ENCODE measurements at places on chromosomes 7 and 10.

- DNase-seq = no peak
Measured at GRCh38 chr10:47383261-47384147, 589 bp downstream of the ZNF488 start.

GRCh38 chr7:94843553-94843952, 63.8 kb upstream of the PPP1R9A start:
- DNase-seq = no peak

DNA sequence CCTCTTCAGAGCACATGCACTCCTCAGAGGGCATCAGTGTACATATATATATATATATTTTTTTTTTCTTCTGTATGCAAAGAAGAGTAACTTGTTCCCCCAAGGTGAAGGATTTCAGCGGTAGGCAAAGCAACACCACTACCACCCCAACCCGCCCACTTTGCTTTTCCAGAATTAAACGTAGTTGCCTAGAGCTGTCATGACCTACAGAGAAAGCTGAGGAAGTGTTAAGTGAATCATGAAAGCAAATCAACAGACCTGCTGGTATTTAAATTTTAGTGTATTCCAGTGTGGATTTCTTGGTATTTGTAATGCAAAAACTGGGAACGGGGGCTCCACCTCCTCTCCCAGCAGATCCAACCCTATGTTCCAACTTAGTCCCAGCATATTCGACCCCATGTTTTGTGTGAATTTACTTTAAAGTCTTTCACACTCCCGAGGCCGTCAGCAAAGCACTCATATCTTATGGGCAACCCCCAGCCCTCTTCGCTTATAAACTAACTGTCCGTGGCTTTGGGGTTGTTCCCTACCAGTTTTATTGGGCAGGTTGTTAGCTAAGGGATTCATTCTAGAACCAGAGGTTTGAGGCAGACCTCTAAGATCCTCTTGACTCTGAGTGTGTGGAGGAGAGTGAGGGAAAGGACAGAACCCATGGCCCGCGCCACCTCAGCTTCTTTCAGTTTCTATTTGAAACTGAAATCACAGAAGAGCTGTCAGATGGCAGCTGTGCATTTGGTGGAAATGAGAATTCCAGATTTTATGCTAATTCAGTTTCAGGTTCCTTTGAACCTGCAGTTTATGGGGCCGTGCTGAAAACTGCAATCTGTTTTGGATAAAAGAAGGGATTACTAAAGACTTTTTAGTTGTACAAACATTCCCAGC, 450.2 kb upstream of the GALNT17 start:
- no peak for DNase-seq

GRCh38 chr10:14524691-14525324, 194.1 kb upstream of the FRMD4A start:
- no peak for DNase-seq

DNA sequence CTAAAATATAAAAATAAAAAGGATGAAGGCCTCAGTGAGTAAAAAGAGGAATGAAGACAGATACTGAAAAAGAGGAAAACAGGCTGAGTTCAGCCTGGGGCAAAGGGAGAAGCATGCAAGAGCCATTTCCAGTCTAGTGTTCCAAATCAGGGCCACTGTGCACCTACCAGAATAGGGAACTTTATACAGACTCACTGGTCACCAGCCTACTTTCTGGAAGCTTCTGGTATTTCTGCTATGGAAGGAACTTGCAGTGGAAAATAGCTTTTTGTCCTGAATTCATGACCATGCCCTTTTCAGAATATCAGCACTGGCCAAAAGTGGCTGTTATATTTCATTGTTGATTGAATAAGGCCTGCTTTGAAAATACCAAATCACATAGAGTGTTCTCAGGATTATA, 28.8 kb downstream of the ABRAXAS2 start:
- DNase-seq = no peak

DNA sequence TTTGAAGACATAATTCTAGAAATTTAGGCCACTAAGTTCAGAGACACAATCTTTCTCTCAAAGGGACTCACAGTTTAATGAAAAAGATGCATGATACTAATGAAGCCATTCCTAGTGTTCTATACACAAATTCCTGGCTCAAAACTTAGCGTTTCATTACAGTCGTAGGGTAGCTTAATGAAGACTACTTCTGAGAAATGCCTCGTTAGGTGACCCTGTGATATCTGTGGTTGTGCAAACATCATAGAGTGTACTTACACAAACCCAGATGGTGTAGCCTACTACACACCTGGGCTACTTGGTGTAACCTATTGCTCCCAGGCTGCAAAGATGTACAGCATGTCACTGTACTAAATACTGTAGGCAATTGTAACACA, 488 bp upstream of the CHCHD3 start:
- no peak for DNase-seq

- no peak for DNase-seq
Measured at GRCh38 chr10:22644222-22644621, 70.2 kb downstream of the PIP4K2A start.

DNA sequence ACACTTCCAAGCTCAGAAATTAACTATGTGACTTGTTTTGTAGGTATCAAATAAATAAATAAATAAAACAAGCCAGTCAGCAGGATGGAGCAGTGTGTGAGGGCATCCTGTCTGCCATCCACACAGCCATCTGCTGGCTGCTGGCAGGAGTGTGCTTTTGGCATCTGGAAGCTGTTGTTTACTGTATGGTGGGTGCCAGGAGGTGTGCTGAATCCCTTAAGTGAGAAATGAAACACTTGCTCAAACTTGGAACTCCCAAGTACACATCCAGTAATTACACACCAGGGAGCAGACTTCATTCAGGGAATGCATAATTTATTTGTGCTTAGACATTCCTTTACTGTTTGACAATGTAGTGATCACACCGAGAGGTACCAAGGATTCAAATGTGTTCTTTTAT, 16.9 kb upstream of the TAX1BP1 start:
- no peak for DNase-seq

DNA sequence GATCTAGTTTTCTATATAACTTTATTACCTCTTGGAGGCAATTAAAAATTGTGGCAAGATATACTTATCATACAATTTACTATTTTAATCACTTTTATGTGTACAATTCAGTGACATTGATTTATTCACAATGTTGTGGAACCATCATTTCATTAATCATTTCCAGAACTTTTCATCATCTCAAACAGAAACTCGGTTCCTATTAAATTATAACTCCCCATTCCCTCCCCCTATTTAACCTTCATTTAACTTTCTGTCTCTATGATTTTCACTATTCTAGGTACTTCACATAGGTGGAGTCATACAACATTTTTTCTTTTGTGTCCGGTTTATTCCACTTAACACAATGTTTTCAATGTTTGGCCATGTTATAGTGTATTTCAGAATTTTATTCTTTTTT, 252.8 kb downstream of the REEP3 start:
- DNase-seq = no peak

- DNase-seq = no peak
Measured at GRCh38 chr7:80027611-80028173, 106.9 kb upstream of the GNAI1 start.

GRCh38 chr7:22720791-22721786, 5.9 kb upstream of the IL6 start:
- no peak for DNase-seq

DNA sequence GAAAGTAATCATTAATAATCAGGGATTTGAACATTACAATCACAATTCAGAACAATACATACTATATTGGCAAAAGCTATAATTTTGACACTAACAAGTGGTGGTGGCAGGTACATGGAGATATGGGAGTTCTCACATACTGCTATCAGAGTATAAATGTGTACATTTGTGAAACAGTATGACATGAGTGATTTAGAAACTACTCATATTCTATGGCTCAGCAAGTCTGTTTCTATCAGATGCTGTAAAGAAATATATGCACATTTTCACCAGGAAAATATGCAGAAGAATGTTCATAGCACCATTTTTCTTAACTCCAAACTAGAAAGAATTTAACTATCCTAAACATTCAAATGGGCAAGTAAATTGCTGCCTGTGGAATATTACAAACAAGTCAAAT, 620.0 kb downstream of the SH2D4B start:
- no peak for DNase-seq

GRCh38 chr7:5519515-5519928, 95.9 kb upstream of the TNRC18 start:
- no peak for DNase-seq

DNA sequence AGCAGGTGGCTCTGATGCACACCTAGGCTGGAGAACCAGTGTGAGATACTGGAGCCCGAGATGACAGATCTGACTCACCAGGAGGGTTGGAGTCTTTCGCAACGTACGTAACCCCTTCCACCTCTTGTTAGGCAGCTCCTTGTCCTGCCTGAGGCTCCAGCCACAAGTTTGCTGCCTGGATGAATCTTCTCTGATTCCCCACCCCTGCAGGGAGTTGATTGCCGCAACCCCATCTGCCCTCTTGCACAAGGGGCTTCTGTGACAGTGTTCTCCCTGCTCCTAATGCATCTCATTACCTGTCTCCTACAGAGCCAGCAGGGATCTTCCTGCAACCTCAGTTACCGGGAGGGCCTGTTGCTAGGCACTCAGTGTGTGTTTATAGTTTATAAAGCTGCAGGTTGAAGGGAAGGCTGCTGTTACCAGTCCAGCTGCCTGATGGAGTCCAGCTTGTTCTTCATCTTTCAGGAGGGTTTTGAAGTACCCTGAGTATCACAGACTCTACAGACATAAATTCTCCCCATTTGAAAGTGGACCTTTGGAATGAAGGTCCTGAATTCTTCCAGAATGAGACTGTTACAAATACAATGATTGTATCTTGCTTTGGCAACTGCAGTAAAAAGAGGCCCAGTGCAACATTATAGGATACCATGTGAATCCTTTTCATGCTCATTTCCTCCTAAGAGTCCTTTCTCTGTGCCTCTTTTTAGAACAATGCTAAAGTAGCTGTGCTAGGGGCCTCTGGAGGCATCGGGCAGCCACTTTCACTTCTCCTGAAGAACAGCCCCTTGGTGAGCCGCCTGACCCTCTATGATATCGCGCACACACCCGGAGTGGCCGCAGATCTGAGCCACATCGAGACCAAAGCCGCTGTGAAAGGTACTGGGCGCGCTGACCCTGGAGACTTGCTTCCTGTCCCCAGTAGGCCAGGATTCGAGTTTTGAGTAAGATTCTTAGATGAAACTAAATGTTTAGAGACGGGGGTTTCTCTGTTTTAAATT, 6.5 kb downstream of the MDH2 start:
- DNase-seq = no peak

- no peak for DNase-seq
Measured at GRCh38 chr7:96686305-96686704, 23.3 kb downstream of the SEM1 start.

DNA sequence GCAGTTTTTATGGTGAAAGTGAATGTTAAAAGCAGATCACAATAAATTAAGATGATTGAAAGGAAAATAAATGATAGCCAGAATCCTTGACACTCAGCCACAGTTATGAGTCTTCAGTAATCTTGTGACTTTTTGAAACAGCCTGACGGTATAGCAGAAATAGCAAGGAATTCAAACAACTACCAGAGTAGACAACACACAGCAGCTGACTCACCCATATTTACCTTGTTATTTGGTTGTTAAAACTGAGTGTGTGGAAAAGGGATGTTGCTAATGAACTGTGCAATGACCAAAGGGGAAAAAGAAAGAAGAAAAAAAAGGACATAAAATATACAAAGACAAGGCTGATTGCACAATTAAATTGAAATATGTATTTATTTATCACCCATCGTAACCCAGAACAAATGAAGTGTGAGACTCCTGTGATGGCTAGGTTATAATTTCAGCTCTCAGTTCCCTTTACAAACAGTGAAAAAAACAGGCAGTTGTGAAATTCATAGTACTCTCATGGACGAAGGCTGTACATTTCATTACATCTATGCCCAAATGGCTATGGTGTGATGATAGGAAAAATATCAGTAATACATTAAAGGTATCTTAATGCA, 1023.0 kb upstream of the SORCS1 start:
- no peak for DNase-seq

- DNase-seq = no peak
Measured at GRCh38 chr10:19209319-19209718, 160.7 kb downstream of the MALRD1 start.

DNA sequence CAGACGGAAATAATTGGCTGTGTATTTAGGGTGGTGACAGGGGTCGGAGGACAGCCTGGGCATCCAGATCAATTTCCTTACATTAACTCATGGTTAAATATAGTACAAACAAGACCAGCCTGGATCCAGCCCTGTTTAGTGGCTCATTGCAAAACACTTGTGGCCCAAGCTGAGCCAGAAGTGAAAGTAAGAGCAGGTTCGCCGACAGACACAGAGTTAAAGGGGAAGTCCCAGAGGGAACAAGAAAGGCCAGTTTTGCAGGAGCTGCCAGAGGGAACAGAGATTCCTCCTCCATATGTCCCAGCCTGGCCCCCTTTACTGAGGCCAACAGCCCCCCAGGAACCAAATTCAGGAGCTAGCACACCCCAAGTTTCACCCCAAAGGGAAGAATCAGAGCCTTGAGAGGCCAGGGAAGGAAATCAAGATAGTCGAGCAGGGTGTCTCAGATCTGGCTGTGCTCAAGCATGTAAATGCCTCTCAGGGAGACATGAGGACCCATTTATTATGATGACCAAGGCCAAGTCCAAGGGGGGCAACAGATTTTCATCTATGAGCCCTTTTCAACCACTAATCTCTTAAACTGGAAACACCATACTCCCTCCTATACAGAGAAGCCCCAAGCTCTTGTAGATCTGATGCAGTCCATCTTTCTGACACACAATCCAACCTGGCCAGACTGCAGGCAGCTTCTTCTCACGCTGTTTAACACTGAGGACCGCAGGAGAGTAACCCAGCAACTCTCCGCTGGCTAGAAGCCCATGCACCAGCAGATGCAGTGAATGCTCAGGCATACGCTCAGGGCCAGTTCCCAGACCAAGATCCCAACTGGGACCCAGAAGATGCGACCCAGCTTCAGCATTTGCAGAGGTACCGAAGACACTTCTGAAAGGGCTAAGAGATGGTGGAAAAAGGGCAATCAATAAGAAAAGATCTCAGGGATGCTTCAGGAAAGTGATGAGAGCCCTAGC, 15.9 kb upstream of the ADCK2 start:
- no peak for DNase-seq

DNA sequence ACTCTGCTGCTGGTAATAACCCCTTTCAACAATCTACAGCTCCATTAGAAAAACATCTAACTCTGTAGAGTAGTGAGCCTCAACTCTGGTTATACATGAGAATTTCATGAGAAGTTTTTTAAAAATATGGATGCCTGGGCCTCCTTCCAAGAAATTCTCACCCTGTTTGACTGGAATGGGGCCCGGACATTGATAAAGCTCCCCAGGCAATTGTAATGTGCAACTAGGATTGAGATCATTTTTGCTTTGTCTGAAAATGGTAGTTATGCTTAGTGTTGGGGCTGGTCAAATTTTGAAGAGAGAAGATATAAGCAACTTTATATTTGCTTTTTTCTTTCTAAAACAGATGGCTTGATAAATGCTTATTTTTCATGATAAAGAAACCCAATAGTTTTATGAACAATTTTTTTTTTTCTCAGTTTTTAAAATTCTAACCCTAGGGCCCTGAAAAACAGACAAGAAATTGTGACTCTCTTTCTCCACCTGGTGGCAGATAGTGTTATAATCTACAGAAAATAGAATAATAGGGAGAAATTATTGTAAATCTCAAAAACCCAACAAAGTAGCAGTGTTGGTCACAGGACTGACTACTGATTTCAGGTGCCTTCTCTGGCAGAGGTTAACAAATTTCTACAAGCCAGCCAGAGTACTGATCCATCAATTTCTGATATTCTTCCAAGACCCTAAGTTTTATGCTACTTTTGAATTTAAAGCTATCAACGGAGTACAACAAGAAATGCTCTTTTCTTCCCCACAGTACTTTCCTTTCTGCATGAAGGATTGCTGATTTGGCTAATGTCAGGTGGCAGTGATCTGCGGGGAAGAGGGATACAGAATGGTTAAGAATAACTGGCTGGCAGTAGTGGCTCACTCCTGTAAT, 174.8 kb downstream of the DKK1 start:
- DNase-seq = no peak
